ENCODE measurements at places on chromosomes 2 and 18.

- no peak for DNase-seq
These were observed 325.4 kb downstream of the ERBB4 start for GRCh38 chr2:212213191-212213590.

- DNase-seq: no peak
These were observed 729 bp upstream of the REL start for GRCh38 chr2:60880643-60881046.

- peak; percentile 58 for DNase-seq
These were observed 767 bp upstream of the NPPC start for GRCh38 chr2:231926761-231927565.

DNA sequence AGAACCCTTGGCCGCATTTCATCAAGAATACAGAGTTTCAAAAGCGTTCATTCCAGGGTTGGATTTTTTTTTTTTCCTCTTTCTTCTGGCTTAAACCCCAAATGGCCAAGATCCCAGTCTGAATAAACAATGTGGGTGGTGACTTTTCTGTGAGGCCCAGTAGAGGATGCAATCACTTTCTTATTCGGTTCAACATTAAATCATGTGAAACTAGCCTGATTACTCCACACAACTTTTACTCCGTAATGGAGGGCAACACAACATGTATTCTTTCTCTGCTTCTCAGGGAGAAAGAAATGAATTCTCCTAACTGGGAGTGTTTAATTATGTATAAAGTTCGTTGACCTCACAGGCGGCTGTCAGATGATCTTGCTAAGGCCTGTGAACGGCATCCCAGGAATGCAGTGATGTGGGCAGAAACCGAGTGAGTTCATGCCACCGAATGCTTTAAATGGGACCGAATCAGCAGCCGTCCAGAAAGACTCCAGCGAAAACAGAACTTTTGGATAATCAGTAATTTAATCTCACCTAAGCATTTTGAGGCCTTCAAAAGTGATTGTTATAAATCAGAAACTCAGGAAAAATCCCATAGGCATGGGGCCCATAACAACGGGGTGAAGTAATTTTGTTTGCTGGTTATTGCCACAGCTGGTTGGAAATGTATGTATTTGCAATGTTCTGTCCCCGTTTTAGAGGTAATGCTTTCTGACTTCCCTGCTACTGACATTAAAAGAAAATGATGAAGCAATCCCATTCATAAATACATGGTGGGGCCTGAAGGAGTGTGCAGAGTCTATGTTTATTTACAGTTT, 81.5 kb downstream of the BCL2 start:
- DNase-seq: peak; percentile 88

GRCh38 chr2:14304326-14304725, 328.2 kb upstream of the LRATD1 start:
- no peak for DNase-seq

GRCh38 chr2:181915102-181915501, 23.6 kb downstream of the ITPRID2 start:
- no peak for DNase-seq

DNA sequence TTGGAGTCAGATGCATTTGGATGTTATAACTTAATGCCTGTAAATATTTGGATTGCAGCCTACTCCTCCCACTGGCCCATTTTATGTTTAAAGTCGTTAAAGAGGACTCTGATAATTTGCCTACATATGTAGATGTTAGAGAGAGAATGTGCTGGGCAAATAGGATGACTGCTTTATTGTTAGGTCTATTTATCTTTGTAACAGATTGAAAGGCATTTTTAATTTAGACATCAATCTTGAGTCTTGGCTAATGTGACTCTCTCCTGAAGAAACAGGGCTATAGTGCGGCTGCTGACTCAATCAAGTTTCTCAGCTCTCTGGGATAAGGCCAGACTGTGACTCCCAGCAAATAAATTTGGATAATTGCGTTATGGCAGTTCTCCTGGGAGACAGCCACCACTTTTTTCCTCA, 1101.4 kb downstream of the CBLN2 start:
- DNase-seq: peak; percentile 56

GRCh38 chr18:21115519-21116411, 4.2 kb upstream of the ROCK1 start:
- peak; percentile 60 for DNase-seq

- no peak for DNase-seq
These were observed 178.4 kb upstream of the FN1 start for GRCh38 chr2:215614296-215614695.

GRCh38 chr2:145765874-145766273, 1246.0 kb upstream of the ZEB2 start:
- DNase-seq: peak; percentile 55

- DNase-seq: no peak
These were observed 156.1 kb downstream of the TPGS2 start for GRCh38 chr18:36672437-36673344.

- peak; percentile 63 for DNase-seq
These were observed 94.0 kb downstream of the PLA2R1 start for GRCh38 chr2:159968279-159968900.

DNA sequence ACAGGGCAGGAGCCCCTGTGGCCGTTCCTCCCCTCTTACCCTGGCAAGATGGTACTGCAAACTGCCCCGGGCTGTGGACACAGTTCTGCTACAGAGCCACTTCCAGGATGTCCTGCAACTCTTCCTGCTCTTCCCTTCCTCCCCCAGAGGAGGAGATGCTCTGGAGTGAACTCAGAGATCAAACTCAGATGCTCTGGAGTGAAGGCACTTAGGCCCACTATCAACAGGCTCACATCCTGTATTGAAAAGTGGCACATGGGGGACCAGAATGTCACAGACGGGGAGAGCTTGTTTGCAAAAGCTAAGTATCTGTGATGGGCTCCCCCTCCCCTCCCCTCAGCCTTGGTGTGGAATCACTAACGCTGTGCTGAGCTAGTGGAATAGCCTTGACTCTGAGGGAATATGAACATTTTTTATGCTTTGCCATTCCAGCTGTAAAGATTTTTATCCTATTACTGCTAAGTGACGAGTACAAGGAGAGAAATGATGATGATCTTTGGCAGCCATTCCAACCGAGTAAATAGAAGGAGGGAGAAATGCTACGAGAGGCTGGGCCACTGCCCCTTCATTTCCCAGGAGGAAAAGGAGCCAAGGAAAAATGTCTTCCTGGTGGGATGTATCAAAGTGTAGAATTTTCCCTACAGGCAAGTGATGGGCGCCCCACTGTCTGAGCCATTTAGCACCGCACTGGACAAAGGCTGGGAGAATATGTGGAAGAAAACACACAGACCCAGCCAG, 152.6 kb downstream of the GALNT14 start:
- no peak for DNase-seq

DNA sequence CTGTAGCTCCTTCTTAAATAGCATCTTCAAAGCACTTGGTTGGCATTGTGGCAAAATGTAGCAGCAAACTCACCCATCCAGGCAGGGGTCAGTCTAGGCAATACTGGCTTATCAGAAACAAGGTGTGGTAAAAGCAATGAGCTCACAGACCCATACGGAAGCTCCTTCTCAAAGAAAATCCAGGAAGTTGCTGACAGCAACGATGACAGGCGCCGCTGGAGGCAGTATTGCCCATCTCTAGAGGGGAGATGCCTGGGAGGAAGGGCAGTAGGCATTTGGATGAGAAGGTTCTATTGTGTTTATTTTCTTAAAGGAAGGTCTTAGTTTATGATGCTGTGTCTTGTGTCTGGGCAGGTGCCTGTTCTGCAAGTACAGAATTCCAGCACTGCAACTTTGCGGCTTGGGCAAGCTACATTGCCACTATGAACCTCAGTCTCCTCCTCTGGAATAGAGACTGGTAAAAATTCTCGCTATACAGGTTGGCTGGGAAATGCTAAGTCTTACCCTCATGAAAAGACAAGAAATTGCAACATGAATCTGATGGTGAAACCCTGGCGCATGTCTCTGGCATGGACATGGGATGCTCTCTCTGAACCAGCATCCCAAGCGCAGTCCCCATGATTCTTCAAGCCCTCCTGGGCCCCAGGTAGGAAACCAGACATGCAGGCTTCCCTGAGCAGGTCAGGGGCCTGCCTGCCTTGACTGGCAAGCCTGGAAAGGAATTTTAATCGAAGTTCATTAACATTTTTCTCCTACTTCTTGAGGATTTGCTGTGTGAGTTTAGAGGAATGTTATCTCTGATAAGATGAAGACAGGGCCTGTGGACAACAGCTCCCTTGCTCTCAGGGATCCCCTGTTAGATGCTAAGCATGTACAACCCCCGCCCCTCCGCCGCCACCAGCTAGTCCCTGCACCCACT, 156.0 kb downstream of the TFCP2L1 start:
- peak; percentile 82 for DNase-seq

DNA sequence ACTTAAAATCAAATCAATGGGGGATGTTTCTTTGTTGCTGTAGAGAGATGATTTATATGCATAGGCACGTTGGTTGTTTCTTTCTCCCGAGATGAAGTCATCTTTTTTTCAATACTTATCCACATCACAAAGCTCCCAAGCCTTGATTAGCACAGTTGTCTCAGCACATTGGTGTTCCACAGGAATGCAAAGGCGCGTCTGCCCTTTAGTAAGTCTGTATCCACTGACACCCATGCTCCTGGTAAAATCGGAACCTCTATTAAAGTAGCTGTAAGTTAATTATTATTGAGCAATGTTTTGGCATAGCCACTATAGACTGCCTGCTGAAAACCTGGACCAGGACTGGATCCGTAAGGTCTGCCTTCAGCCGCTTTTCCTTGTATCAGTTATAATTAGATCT, 77.6 kb upstream of the RBM44 start:
- no peak for DNase-seq

GRCh38 chr2:240392948-240393830, 42.3 kb upstream of the GPC1 start:
- DNase-seq: peak; percentile 45

GRCh38 chr18:21571772-21572171, 28.7 kb downstream of the ESCO1 start:
- DNase-seq: no peak

GRCh38 chr2:121355488-121355887, 70.5 kb upstream of the TFCP2L1 start:
- DNase-seq: no peak

DNA sequence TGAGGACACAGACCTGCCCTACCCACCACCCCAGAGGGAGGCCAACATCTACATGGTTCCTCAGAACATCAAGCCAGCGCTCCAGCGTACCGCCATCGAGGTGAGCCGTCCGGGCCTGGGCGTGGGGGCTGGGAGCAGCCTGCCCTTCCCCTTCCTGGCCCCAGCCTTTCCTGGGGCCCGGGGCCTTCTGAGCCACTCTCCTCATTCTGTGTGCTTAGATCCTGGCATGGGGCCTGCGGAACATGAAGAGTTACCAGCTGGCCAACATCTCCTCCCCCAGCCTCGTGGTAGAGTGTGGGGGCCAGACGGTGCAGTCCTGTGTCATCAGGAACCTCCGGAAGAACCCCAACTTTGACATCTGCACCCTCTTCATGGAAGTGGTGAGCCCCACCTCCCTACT, 157.9 kb downstream of the DYSF start:
- no peak for DNase-seq

DNA sequence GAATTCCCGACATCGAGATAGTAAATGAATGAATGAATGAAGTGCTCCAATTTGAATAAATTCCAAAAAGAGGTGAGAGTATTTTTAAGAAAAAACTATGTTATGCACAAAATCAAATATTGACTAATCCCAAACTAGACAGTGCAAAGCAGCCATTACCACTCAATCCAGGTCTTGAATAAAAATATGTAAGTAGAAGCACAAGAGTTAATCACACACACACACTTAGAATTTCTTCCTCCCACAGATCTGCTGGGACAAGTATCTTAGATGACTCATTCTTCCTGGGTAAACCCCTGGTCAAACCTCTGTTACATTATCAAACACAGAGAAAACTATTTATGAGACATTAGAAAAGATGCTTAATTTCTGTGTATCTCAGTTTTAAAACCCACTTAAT, 102.0 kb downstream of the PLA2R1 start:
- DNase-seq: no peak

DNA sequence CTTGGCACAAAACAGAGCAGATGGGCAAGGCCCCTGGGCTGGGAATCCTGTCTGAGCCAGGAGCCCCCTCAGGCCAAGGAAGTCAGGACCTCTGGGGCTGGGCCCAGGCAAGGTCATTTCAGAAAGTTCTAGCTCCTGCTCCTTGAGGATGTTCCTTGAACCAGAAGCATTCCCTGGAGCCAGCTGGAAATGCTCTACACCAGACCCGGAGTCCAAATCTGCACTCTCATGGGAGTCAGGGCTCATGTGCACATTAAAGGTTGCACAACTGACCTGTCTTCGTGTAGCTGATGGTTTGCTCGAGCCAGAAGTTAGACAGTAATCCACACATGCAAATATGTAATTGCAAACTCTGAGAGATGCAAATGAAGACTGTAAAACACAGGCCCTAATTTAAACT, 18.0 kb downstream of the PARD6G start:
- DNase-seq: peak; percentile 34

DNA sequence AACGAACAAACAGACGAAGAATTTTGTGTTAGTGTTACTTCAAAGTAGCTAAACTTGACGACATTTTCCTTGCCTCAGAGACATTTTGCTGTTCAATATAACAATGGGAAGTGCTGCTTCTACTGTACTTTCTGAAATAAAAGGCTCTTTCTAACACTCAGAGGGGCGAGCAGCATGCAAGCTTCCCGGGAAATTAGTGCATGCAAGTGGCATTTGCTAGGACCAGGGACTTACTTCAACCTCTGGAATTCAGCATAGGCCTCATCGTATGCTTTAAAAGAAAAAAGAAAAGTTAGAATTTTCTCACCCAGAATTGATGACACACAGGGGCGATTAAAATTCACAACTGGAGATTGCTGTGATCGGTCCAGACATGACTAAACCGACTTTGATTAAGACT, 62.5 kb upstream of the LPIN2 start:
- peak; percentile 55 for DNase-seq

GRCh38 chr2:101828673-101829334, 131.3 kb downstream of the MAP4K4 start:
- DNase-seq: no peak

DNA sequence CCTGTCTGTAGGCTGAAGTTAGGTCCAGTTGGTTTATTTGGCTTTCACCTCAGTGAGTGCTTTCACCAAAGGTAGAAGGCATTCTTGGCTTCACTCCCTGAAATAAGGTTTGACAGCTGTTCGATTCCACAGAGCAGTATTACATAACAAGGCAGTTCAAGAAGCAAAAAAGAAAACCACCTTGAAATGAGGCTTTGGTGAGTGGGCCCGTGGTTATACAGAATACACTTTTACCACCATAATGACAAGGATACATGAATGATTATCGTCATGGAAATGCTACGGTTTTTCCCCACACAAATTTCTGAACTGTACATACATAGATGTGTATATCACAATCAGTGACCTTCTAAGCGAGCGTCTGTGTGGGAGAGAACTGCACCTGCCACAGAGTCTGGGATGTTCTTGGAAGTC, 80.0 kb upstream of the CHRNA1 start:
- no peak for DNase-seq

- DNase-seq: no peak
These were observed 674.3 kb downstream of the ERBB4 start for GRCh38 chr2:211864328-211864727.

GRCh38 chr18:45376193-45376592, 239.1 kb upstream of the SLC14A2 start:
- no peak for DNase-seq

GRCh38 chr2:46256563-46257142, 40.6 kb upstream of the EPAS1 start:
- no peak for DNase-seq

- DNase-seq: no peak
These were observed 415.2 kb upstream of the NETO1 start for GRCh38 chr18:73283032-73283431.

GRCh38 chr2:39356922-39357639, 80.0 kb downstream of the MAP4K3 start:
- DNase-seq: no peak
